ENCODE measurements at places on chromosomes 7 and 10.
A peak's percentile ranks its signal among the peaks of the same experiment; 100 is the strongest.

DNA sequence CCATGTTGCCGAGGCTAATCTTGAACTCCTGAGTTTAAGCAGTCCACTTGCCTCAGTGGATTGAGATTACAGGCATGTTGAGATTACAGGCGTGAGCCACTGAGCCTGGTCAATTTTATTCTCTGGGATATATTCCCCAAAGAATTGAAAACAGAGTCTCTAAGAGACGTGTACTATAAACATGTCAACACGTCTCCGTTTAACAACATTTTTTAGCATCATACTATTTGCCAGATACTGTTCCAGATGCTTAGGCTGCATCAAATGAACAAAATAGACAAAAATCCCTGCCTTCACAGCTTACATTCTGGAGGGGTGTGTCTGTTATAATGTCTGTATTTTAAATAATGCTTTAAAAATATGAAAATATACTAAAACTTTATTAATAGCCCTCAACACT, 54.1 kb upstream of the PRKG1 start:
- no peak for DNase-seq

GRCh38 chr10:109882251-109883057, 40.9 kb downstream of the XPNPEP1 start:
- DNase-seq: no peak

DNA sequence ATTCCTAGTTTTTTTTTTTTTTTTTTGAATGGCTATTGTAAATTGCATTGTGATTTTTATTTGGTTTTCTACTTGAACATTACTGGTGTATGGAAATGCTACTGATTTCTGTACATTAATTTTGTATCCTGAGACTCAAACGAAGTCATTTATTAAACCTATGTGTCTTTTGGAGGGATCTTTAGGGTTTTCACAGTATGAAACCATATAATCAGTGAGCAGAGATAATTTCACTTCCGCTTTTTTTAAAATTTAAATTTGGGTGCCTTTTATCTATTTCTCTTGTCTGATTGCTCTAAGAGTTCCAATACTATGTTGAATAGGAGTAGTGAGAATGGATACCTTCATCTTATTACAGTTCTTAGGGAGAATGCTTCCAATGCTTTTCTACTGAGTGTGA, 102.7 kb downstream of the ZWINT start:
- no peak for DNase-seq

DNA sequence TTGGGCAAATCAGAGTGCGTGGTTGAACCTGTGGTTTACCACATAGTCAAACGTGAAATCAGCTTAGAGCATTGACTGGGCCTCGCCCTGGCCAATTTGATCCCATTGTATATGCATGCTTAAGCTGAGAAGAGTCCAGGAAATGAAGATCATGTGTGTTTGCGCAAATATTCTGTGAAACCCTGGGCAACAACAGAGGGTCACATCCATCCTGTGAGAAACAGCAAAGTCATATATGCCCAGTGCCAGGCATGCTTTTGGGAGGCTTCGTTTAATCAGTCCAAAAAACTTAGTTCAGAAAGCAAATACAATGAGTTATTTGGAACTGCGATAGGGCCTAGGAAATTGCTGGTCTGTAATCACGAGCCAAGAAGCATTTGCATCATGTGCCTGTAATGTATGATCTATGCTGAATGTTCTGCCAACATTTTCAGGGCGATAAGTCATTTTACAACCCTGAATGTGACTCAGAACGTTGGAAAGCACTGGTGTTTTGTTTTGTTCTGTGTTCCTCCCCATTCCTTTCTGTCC, 412.1 kb upstream of the CELF2 start:
- peak; percentile 42 for DNase-seq
